ENCODE measurements at places on chromosomes 6 and 20.

- DNase-seq, result no peak
These were observed 96.1 kb upstream of the ARMC2 start for GRCh38 chr6:108751851-108752732.

DNA sequence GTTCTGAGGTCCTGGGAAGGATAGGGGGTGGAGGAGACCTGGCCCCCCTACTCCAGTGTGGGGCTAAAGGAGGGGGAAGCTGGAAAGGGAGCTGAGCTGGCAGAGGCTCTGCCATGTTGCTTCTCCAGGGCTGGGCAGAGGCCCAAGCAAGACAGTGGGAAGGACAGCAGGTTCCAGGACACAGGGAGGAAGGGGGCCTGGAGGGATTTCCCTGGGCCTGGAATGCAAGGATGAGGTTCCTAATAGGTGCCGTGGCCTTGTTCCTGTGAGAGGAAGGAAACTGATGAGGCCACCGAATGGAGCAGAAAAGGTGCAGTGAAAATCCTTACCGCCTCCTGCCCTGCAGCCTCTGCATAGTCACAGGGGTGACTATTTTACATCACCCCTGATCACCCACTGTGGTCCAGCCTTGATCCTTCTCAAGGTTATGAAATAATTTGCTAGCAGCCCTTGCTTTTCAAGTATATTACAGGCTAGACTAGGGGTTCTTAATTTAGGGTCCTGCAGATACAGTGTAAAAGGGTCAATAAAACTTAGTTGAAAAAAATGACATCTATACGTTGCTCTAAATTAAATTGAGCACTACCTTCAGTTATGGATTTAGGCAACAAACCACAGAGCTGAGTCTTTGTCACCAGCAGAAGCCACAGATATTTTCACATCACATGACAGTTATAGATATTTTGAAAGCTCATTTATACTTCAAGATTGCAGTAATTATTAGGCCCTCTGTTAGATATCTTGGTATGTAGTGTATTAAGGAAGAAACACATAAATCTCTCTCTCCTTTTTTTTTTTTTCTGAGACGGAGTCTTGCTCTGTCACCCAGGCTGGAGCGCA lies 45.7 kb upstream of the RNF24 start:
- no peak for DNase-seq

- DNase-seq, result no peak
These were observed 164.5 kb upstream of the RIPOR2 start for GRCh38 chr6:25100288-25100687.

GRCh38 chr20:4006640-4007039 lies 8.7 kb downstream of the RNF24 start:
- DNase-seq, result peak; percentile 76

DNA sequence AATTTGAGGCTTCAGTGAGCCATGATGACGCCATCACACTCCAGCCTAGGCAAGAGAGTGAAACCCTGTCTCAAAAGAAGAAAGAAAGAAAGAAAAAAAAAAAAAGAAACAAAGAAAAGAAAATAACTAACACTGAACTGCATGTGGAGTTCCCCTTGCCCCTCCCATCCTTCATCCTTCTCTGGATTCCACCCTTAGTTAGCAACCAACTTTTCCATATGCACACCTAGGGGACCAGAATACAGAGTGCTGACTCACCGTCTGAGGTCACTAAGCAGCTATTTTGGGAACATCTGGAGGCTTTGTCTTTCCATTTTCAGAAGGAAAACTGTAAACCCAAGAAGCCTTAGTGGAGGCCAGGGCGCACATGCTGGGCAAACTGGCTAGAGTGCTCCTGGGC lies 257.4 kb downstream of the MAFB start:
- peak; percentile 56 for DNase-seq

DNA sequence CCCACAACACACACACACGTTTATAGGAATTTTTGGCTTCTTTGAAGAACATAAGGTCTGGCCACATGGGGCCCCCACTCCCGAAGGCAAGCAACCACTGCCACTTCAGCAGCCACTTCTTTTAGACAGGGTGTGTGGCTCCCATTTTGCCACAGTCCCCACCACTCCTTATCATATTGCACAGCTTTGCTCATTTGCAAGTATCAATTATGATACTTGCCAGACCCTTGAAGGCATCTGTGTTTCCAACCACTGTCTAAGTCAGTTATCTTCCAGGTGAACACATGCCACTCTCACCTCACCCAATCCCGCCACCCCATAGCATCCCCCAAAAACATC lies 73.1 kb downstream of the NOL4L start:
- no peak for DNase-seq

DNA sequence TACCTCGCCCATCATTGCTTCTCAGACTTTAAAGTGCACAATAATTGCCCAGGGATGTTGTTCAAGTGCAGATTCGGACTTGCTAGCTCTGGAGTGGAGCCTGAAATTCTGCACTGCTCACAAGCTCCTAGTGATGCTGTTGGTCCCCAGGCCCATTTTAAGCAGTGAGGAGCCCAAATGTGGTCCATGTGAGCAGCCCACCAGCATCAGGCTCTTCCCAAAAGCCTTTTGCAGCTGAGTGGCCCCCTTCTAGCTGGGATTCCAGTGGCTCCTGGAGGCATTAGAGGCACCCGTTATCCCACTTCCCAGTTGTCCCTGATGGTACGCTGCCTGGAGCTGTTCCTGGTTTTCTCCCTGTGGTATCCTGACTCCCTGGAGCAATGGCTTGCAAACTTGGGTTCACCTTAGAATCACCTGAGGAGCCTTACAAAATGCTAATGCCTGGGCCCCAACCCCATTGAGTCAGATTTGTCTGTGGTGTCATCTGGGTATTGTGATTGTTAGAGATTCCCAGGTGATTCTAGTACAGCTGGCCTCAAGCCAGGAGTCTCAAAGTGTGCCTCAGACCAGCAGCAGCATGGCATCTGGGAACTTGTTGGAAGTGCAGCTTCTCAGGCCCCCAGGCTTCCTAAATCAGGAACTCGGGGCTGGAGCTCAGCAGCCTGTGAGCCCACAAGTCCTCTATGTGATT lies 186.9 kb upstream of the SLC24A3 start:
- no peak for DNase-seq

DNA sequence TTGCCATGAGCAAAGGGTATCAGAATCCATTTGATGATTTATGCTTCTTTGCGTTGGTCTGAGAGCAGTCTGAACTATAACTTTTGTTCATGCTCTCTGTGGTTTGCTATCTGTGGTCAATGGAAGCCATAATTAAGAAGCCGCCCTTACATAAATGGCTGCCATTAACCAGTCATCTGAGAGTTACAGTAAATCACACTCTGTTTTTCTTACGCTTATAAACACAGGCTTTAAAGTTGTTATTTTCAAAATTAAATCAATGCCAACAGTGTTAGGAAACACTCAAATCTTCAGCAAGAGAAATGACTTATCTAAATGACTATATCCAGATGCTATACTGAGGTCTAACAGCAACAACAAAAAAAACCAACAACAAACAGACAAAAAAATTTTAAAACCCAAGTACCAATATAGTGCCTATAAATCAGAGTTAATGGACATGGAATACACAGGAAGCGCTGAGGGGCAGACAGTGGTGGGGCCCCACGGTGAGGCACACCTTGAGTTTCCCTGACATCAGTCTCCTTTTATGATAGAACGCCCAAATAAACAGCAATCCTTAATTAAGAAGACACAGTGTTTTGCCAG lies 108.0 kb upstream of the C6orf118 start:
- no peak for DNase-seq

DNA sequence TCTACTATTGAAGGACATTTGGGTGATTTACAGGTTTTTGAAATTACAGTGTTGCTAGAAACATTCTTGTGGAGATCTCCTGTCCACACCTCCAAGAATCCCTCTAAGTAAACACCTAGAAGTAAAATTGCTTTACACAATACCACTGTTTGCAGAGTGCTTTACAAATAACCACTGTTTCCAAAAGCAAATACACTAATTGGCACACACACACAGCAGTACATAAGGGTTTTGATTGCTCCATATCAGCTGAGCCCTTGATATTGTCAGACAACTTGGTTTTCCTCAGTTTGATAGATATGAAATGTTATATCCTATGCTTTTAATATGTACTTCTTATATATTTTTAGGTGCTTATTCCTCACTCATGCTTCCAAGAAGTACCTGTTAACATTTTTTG lies 6.3 kb downstream of the HMGN4 start:
- DNase-seq, result no peak

DNA sequence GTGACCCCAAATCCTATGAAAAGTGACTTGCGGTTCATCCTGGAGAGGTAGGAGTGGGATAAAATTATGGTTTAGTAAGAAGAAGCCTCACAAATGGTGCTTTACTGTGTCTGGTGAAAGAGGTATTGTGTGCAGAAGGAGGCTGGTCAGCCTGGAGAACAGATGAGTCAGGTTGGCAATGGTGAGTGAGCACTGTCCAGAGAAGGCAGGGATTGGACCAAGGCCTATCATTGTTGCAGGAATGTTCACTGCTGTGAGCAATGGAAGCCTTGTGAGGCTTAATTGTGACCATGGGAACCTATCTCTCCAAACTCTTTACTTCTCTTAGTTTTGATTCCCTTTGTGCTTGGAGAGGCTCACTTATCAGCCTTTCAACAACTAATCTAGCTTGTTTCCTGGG lies 89.0 kb upstream of the KCNK16 start:
- no peak for DNase-seq

DNA sequence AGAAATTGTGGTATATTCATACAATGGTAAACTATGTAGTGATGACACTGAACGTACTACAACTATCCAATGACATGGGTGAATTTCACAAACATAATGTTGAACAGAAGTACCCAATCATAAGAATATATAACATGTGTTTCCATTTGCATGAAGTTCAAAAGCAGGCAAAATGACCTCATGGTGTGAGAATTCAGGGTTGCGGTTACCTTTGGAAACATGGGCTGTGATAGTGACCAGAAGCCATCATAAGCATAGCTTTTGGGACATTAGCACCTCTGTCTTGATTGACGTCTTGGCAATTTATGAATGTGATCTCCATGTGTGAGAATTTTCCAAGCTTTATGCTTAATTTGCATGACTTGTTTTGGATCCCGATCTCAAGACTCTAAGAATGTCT lies 500.1 kb upstream of the JAG1 start:
- no peak for DNase-seq

GRCh38 chr6:124355146-124355545 lies 551.5 kb downstream of the NKAIN2 start:
- no peak for DNase-seq

GRCh38 chr6:5208471-5208971 lies 52.2 kb downstream of the LYRM4 start:
- peak; percentile 89 for DNase-seq

DNA sequence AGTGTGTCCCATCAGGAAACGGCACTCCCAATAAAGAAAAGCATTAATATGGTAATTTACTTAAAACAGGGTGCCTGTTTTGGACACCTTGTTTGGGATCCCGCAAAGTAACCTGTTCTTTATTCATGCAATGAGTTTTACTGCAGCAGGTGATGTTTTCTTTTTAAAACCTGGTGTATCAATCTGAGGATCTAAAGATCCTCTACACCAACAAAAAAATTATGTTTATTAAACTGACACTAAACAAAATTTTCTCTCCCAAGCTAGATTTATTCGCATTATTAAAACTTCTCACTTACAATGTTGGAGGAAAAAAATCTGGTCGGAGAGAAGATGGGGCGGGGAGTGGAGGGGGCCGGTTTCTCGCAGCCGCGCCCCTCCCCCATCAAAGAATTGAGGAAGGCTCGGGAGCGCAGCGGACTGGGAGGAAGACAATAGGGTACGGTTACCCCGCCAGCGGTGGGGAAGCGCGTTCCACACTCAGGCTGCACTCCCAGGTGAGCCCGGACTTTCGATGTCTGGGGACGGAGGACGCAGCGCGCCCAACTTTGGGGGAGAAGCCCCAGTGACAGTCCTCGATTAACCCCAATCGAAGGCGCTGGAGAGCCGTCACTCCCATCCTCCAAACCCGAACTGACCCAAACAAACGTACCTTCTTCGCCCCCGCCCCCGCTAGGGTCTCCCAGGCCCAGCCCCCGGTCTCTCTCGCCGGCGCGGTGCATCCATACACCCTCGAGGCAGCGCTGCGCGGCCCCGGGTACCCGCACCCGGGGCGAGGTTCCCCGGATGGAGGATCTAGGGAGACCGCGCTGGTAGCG lies 1.3 kb downstream of the CD24 start:
- peak; percentile 17 for DNase-seq

DNA sequence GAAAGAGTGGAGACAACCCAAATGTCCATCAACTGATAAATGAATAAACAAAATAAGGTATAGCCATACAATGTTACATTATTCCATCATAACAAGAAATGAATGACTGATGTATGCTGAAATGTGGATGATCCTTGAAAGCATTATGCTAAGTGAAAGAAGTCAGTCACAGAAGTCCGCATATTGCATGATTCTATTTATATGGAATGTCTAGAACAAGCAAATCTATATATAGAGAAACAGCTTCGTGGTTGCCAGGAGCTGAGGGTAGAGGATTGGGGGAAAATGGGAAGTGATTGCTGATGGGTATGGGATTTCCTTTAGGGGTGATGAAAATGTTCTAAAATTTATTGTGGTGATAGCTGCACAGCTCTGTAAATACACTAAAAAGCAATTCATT lies 196.8 kb downstream of the ATXN1 start:
- DNase-seq, result peak; percentile 42

DNA sequence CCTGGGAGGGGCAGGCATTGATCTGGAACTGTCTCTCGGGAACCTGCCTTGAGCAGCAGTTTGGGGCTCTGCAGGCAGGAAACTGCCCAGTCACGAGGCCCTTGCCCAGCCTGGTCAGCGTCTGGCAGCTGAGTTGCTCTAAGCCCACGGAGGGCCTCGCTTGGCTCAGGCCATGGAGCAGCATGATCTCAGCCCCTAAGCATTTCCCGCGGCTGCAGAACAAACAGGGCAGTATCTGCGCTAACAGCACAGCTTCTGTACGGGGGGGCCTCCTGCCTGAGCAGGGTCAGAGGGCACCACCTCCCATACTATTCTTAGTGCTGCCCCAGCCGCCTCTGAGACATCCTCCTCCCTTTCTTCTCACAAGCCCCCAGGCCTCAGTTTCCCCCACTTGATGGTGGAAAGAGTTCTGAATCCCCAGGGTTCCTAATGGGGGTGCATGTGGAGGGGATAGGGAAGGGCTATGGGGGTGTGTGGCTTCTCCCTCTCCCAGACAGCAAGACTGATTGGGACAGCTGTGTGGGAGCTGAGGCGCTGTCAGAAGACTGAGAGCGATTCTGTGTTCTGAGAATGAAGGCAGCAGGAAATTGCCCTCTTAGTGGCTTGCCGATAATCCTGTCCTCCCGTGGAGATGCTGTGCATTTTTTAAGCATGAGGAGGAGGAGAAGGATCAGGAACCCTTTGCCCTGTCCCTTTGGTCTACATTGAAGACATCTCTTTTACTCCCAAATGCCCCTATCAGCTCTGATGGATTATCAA lies 46.4 kb downstream of the MOCS1 start:
- peak; percentile 91 for DNase-seq

Data from muscle of leg (tissue), 16 donors.